ENCODE measurements at places on chromosomes 2 and 18. TPM values are rescaled to one million over a fixed set of nuclear protein-coding genes. Genes with fewer than 3 reads are reported as not detected.

The OTOF gene
- total RNA-seq = 0.11 TPM

The HAT1 gene
- 76.1 TPM for total RNA-seq

The POTEF gene
- total RNA-seq = not detected

The TMX3 gene
- total RNA-seq = 18.7 TPM

The MBD5 gene
- total RNA-seq = 3.9 TPM

The SLC4A5 gene
- total RNA-seq = 0.11 TPM

The DAW1 gene
- 2.4 TPM for total RNA-seq

The MAP2 gene
- 0.86 TPM for total RNA-seq

The UGT1A3 gene
- total RNA-seq = not detected

The HMSD gene
- not detected for total RNA-seq

The CROCC2 gene
- not detected for total RNA-seq

Measured in A549 treated with GW870086 at 1 μM for 4 hours (cell line).